ENCODE measurements at places on chromosomes 3 and 15.
A peak's percentile ranks its signal among the peaks of the same experiment; 100 is the strongest.

GRCh38 chr3:95036526-95037021, 973.7 kb downstream of the NSUN3 start:
- DNase-seq, result no peak

- no peak for DNase-seq
These were observed 891 bp upstream of the TOP2B start for GRCh38 chr3:25665315-25666280.

GRCh38 chr3:59654123-59654479, 604.3 kb upstream of the CFAP20DC start:
- no peak for DNase-seq

DNA sequence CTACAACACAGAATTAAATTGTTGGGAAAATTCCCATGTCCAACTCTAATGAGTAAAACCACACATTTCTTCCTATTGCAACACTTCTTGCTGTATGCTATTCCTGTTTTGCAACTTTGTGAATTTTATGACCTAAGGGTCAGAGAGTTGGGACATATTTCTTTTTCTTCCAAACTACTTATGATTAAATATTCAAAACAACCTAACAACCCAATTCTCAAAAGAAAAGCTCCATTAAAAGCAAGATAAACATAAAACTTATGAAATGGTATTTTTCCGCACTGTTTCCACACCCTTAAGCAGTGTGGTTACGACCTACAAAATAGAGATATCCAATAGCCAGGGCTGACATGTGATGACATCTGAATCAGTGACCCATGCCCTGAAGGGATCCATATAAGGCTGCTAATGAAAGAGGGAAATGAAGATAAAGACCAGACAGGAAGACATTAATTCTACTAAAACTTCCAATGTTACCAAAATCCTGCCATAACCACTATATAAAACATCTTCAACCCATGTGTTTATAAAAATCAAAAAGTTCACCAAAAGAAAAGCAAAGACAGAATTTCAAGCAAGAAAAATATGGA, 45.6 kb downstream of the DMXL2 start:
- peak; percentile 11 for DNase-seq

DNA sequence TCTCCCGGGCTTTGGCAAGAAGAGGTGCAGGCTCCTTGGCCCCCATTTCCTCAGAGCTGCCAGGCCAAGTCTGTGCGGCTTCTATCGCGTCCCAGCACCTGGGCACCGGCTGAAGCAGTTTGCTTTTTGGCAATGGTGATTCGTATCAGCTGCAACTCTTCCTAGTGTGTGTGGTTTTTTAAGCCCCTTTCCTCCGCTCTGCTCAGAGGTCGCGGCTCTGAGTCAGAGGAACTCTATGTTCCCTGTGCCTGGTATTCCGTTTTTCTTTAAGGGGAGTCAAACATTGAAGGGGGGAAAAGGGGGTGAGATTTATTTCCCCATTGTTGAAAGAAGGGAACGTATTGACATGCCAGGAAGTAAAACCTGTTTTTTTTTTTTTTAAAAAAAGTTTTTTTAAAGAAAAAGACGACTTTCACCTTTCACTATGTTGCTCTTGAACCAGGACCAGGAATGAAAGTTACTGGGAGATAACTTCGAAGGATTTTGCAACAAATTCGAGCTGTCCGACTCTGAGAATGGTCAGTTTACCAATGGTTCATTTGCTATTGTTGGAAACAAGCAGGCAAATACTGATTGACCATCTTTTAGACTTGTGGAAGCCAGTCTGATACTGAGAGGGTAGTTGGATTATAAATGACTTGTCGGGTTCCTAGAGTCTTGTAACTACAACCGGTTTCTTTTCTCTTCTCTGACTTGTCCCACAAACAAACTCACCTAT, 1.1 kb downstream of the ARMC8 start:
- no peak for DNase-seq
